Motor neuron (in vitro differentiated cells): ENCODE measurements at places on chromosomes 2 and 18.

GRCh38 chr2:144143294-144144151 lies 376.4 kb downstream of the ZEB2 start:
- no peak for ATAC-seq

- no peak for ATAC-seq
Measured at GRCh38 chr2:218432676-218433365, 13.9 kb downstream of the VIL1 start.

DNA sequence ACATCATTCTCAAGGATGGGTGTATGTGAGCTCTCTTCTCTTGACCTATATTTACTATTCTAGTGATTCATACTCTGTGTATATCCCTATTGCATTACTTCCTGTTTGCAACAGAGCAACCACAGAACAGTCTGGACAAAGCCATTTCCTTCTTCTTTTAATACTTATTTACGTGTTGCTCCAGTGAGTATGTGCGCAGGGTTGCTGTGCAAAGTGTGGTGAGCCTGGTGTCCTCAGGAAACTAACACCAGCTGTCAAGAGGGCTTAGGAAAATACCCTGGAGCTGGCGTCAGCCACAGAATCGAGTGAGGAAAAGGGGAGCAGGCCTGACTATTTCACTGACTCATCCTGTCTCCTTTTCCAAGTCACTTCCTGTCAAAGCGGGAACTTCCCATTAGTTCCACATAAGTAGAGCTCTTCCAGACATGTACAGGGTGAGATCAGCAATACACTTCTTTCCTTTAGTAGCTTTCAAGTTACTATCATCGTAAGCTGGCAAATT lies 214.1 kb upstream of the COPS8 start:
- ATAC-seq, result peak; percentile 82

DNA sequence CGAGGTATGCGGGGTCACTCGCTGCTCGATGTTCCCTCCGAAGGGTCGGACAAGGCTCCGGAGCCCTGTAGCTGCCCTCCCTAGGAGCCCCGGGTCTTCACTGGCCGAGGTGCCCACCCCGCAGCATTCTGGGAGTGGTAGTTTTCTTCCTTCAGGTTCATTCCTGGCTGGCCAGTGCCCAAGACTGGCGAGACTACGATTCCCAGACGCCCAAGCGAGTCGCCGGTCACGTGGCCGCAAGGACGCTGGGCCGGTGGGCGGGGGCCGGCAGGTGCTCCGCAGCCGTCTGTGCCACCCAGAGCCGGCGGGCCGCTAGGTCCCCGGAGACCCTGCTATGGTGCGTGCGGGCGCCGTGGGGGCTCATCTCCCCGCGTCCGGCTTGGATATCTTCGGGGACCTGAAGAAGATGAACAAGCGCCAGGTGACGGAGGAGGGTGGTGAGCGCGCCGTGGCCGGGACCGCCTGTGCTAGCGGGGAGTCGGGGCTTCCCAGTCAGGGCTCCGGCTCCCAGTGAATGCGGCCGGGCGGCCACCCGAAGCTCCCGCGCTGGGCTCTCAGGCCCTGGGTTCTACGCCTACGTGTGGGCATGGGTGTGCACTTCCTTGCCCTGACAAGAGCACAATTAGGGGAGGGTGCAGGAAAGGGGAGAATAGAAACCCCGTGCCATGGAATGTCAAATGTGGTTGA lies at the start of gene SEC11C:
SEC11C (plus strand) TSS at position 270 of the 687 bp plus-strand sequence; CDS start at position 335, 65 bp downstream.
- peak; percentile 97 for ATAC-seq

GRCh38 chr2:220278022-220278421 lies 650.6 kb downstream of the SLC4A3 start:
- no peak for ATAC-seq

GRCh38 chr2:138433995-138434951 lies 67.3 kb upstream of the SPOPL start:
- ATAC-seq, result no peak

- no peak for ATAC-seq
Measured at GRCh38 chr2:77479395-77479794, 42.8 kb downstream of the LRRTM4 start.
